CD8-positive, alpha-beta memory T cell (primary cell): ENCODE measurements at places on chromosomes 3 and 15. TPM values are rescaled to one million over a fixed set of nuclear protein-coding genes. Genes with fewer than 3 reads are reported as not detected.

Gene PLSCR2
- total RNA-seq = not detected

DNA sequence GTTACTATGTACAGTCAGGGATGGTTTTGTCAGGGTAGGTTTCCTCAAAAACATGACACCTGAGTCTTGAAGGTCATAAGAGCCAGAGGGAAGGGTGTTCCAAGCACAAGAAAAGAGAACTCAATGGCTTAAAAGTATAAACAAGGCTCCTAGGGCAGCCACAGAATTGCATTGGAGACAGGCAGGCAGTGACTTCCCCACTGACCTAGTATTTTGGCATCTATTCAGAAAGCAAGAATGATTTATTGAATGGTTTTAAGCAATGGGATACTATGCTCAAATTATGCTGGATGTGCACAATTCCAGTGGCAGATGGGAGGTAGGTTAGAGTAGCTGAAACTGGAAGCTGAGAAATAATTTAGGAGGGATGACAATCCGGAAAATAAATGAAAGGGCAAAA lies 54.0 kb downstream of the TSC22D2 start:
- no peaks in the 10 kb centered on the region for H3K4me1 ChIP-seq
- H3K4me3 ChIP-seq = no peak overlapping the region
- no peak for DNase-seq
- H3K36me3 ChIP-seq = peaks cover 6% of the 10 kb centered on the region
- no peak overlapping the region for H3K27ac ChIP-seq
- H3K27me3 ChIP-seq = no peaks in the 10 kb centered on the region

- H3K27ac ChIP-seq = no peak overlapping the region
- no peaks in the 10 kb centered on the region for H3K27me3 ChIP-seq
- no peaks in the 10 kb centered on the region for H3K36me3 ChIP-seq
- no peak for DNase-seq
- no peak overlapping the region for H3K4me3 ChIP-seq
Measured at GRCh38 chr3:173690542-173691180, 293.1 kb downstream of the NLGN1 start.

DNA sequence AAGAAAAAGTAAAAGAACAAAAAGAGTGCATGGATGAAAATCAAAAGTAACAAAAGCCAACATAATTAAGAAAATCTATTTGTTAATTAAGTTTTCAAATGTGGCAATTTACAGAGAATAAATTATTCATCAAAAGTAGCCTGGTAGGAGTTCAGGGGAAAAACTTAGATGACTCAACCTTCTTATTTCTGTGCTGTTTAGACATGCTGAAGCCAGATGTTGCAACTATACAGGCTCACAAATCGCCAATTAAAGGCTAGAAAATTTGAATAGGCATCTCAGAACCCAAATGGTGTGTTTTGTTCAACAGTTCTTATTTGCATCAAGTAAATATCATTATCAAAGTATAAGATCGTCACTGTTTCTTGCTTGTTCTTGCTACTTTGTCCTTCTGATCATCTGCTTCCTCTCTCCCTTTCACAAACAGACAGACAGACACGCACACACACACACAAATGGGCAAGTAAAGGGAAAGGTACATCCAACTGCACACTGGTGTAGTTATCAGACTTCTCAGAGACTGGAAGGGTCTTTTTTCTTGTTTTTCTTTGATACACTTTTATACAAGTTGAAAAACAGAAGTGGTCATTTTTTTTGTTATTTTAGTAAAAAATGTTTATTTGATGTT lies 572.2 kb downstream of the MECOM start:
- no peak for DNase-seq
- no peak overlapping the region for H3K4me3 ChIP-seq
- H3K36me3 ChIP-seq = no peaks in the 10 kb centered on the region
- H3K4me1 ChIP-seq = no peaks in the 10 kb centered on the region

DNA sequence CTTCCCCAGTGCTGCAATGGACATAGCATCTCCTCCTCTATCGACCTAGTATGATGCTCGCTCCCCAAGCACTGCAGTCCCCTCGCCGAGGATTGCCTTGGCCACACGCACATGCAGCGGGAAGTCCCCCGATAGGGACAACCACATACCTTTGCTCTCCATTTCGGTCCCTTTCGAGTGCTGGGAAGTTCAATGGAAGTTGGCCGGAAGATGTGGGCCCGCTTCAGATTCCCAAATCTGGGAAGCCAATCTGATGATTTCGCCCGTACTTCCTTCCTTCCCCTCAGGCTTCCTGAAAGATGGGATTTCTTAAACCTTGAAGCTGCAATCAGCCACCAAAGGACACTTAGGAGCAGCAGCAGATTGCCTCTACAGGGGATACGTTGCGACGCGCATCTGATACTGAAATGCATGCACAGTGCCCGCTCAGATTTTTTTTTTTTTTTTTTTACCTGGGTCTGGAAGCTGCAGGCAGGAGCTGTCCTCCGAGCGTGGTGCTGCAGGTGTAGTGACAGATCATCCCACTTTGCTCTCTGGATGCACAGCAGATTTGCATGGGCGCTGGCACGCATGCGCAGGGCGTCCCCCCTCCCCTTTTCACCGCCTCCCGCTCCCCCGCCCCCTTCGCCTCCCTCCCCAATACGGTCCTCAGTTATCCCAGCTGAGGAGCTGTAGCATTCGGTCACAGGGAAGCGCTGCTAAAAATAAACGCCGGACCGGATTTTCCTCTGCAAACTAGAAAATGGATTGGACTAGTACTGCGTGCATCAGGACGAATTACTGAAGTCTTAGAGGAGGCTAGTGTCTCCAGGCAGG lies at the start of gene FGF12:
FGF12 (minus strand) TSS at position 510 of the 816 bp plus-strand sequence.
- H3K4me1 ChIP-seq = no peaks in the 10 kb centered on the region
- no peaks in the 10 kb centered on the region for H3K36me3 ChIP-seq
- no peak within 1 kb of the TSS for H3K27ac ChIP-seq
- H3K27me3 ChIP-seq = no peaks in the 10 kb centered on the region
- no peak within 1 kb of the TSS for H3K4me3 ChIP-seq

DNA sequence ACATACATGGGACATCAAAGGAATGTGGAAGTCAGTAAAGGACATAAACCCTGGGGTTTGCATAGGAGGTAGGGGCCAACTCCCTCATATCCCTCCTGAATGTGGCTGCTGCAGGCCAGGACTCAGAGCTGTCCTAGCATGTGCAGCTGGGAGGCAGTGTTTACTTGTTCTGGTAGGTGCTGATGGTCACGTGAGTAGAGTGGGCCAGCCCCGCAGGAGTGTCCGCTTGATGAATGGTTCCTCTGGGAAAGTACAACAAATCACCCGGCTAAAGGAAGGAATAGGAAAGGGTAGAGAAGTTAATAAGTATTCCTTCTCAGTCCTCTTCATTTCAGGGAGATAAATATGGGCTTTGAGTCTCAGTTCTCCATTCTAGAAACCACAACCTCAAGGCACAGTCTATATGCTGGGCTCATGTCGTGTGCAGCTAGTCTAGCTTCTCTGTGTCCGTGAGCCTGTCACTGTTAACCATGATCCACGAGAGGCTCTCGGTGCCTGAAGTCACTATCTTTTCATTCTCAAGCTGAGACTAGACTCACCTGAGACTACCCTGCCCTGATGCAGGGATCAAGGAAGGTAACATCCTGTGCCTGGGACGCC lies 17.9 kb downstream of the RIOX2 start:
- no peaks in the 10 kb centered on the region for H3K27me3 ChIP-seq
- no peak overlapping the region for H3K27ac ChIP-seq
- no peaks in the 10 kb centered on the region for H3K4me1 ChIP-seq
